ENCODE measurements at places on chromosomes 7 and 10.

DNA sequence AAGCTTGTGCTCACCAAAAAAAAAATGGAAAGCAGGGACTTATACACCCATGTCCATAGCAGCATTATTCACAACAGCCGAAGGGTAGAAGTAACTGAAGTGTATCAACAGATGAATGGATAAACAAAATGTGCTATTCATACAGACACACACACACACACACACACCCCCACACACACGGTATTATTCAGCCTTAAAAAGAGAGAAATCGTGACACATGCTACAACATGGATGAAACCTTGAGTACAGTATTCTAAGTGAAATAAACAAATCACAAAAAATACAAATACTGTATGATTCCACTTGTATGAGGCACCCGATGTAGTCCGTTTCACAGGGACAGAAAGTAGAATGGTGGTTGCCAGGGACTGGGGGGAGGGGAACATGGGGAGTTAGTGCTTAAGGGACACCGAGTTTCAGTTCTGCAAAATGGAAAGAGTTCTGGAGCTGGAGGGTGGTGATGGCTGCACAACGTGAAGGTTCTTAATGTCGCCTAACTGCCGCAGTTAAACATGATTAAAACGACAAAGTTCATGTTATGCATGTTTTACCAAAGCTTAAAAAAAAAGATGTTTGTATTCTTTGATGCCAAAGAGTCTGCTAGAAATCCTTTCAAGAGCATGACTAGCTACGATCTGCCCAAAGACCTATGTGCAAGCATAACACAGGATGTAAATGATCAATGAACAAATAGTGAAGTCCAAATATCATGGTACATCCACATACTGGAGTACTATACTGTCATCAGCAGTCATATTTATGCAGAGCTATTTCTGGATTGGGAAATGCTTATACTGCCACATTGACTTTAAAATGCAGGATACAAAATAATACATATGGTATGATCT lies 7.2 kb downstream of the TNS3 start:
- no peak for DNase-seq

- DNase-seq = no peak
These were observed 7.9 kb upstream of the C10orf120 start for GRCh38 chr10:122707535-122707934.

- no peak for DNase-seq
These were observed 22.9 kb downstream of the HIP1 start for GRCh38 chr7:75715864-75716263.

DNA sequence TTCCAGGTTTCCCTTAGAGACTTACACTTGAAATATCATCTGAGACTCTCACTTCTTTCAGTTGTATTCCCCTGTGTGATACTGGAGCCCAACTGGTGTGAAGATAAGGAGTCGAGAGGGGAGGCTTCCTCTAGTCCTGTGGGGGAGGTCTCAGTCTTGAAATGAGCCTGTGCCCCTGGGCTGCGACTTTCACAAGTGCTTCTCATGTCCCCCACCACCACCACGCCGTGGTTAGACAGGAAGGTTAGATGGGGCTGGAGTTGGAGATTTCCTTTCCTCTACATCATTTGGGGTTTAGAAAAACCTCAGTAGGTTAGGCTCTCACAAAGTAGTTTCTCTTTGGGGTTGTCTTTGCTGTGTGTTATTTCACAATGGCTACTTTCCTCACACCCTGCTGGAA lies 25.6 kb upstream of the MKX start:
- no peak for DNase-seq
